Smooth muscle cell of the brain vasculature (primary cell): ENCODE measurements at places on chromosomes 5 and 9.

DNA sequence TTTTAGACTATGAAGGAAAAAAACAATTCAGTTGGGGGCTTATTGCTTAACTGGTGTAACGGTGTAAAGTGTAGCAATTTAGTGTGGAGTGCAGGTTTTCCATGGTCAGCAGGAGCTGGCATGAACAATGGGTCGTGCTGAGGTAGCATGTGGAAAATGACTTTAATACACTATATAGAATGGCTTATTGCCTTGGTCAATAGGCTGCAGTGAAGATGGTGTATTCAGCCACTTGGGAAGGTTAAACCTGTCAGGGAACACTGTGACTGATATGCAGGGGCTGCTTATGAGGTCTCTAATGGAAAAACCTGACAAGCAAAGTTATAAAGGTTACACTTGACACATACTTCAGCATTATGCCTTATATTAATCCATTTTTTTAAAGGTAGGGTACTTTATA, 764.7 kb upstream of the ARRDC3 start:
- DNase-seq: no peak

- no peak for DNase-seq
These were observed 37.8 kb upstream of the NPR3 start for GRCh38 chr5:32673272-32673671.

DNA sequence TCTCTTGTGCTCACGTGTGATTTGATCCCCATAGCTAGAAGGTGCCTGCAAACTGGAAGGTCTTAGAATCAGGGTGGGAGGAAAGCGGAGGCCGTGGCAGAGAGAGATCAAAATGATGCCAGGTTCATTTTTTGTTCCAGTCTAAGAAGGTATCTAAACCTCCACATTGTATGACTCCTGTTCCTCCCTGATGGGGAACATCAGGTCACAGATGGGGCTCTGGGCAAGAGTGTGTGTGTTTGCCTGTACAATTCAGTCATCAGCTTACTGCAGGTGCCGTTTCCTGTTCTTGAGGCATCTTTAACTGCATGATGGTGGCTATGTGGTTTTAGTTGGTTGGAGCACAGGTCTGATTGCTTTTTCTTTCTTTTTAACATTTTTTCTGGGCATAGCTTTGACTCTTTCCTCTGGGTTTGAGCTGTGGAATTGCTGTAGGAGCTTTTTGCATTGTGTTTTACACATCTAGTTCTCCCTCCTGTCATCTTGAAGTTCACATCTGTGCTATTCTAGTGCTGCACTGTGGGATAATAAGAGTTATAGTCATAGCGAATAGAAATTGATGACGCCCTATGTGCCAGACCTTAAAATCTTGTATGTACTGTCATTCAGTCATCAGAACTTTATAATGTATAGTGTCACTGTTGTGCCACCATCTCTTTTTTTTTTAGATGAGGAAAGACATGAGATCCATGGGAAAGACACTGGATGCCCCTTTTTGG, 30.8 kb downstream of the ARHGAP26 start:
- no peak for DNase-seq

DNA sequence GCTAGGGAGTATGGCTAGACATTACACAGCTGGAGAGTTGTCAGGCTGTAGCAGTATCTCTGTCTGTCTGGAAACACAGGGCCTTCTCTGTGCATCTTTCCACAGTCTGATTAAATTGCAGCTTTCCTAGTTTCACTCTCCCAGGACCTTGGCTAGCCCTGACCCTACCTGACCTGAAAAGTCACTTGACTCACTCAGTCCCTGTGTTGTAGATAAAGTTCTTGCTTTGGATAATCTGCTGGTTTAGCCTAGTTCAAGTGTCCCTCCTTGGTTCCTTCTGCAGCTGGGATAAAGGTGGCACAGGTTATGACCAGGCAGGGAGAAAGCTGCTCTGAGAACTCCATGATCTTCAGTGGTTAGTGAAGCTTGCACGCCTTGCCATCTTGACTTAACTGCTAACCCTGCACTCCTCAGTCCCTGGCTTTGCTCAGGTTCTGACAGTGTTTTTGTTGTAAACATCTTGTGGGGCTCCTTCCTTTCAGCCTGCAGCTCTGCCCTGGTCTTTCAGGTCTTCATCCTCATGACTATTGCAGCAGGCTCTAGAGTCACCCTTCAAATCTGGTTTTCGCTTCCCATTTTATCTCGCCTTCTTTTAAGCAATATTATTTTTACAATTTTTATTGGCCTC, 101.0 kb downstream of the PIP5K1B start:
- no peak for DNase-seq

GRCh38 chr5:54868511-54869483, 116.6 kb downstream of the ESM1 start:
- DNase-seq: no peak

- no peak for DNase-seq
These were observed 228.9 kb downstream of the CDK5RAP2 start for GRCh38 chr9:120351106-120351505.

- DNase-seq: no peak
These were observed 551.3 kb downstream of the TLE1 start for GRCh38 chr9:81137976-81138568.

DNA sequence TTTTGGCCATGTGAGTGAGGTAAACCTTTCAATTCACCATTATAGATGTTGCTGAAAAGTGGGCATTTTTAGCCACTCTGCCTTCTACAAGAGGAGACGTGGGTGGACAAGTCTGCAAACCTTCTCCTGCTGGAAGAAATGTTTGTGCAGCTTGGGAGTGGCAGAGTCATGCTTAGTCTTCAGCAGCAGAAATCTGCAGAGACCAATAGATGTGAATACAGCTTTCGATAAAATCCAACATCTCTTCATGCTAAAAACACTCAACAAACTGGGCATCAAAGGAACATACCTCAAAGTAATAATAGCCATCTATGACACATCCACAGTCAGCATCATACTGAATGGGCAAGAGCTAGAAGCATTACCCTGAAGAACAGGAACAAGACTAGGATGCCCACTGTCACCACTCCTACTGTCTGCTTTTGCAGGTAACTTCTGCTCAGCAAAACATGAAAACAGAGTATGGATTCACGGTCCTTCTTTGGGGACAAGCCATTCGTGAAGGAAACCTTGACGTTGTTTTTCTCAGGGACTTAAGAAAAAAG, 91.3 kb downstream of the RALGPS1 start:
- no peak for DNase-seq

DNA sequence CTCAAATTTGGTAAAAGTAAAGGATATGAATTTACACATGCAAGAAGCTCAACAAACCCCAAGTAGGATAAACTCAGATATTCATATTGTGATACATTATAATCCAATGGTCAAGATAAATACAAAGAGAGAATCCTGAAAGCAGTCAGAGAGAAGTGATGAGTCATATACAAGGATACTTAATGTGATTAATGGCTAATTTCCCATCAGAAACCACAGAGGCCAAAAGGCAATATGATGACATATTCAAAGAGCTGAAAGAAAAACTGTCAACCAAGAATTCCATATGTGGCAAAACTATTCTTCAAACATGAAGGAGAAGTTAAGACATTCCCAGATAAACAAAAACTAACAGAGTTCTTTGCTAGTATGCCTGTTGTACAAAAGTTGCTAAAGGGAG, 19.5 kb upstream of the IRF1 start:
- DNase-seq: no peak

- no peak for DNase-seq
These were observed 28.2 kb upstream of the FOXI1 start for GRCh38 chr5:170077526-170077925.

GRCh38 chr9:129567842-129568559, 52.9 kb downstream of the C9orf50 start:
- no peak for DNase-seq

- DNase-seq: peak; percentile 44
These were observed at the start of gene SEC24A for GRCh38 chr5:134648425-134649162. TSS of gene SEC24A (plus strand) at chr5:134648785. CDS start at chr5:134649077, 292 bp downstream.

DNA sequence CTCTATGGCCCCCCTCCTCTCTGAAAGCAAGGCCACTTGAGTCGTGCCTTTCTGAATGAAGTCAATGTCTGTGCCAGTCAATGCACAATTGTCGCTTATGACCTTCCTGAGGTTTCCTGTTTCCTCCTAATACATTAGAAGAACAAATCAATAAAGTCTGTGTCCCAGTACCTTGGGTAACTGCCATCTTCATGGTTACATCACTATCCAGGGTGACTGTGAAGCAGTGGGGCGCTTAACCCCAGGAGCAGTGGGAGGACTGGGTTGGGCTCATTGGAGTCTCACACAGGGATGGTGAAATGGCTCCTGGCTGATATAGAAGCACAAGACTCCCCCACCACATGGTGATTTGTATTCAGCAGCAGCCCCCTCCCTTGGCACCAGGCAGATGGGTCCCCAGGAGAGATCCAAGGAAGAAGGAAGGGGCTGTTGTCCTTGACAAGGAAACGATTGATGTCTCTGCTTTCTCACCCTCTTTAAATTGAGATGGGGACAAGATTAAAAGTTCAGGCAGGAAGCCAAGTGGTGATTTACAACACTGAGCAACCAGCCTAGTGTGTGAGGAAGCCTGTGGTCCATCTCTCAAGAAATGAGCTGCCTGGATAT, 261.9 kb upstream of the ZNF462 start:
- DNase-seq: no peak

DNA sequence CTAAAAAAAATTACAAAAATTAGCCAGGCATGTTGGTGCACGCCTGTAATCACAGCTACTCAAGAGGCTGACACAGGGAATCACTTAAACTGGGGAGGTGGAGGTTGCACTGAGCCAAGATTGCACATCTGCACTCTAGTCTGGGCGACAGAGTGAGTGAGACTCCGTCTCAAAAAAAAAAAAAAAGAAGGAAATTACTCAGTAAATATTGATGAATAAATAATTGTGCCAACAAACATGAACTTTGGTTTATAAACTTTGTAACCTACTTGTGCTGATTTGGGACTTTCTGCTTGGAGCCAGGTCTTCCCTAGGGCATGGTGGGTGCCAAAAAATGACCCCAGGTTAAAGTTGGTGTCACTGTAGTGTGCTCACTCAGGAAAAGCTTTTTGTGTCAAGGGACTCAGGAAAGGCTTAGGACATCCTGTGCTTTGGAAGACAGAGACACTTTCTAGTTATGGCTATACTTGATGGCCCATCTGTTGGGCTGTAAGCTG, 19.0 kb downstream of the ABLIM3 start:
- no peak for DNase-seq

DNA sequence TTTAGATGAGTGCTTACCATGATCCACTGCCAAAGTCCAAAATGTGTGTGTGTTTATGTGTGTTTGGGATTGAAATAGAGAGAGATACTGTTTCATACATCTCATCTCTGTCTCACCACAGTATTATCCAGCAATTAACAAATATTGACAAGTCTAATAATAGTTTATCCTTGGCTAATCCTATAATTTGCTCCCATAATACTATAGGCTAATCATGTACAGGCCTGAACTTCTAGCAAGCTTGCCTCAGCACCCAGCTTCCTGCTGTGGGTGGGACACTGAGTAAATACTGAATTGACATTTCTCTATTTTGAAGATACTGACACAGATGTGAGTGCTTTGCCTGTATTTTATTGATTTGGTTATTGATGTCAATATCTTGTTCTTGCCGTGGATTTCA, 35.3 kb upstream of the KCNV2 start:
- DNase-seq: no peak

DNA sequence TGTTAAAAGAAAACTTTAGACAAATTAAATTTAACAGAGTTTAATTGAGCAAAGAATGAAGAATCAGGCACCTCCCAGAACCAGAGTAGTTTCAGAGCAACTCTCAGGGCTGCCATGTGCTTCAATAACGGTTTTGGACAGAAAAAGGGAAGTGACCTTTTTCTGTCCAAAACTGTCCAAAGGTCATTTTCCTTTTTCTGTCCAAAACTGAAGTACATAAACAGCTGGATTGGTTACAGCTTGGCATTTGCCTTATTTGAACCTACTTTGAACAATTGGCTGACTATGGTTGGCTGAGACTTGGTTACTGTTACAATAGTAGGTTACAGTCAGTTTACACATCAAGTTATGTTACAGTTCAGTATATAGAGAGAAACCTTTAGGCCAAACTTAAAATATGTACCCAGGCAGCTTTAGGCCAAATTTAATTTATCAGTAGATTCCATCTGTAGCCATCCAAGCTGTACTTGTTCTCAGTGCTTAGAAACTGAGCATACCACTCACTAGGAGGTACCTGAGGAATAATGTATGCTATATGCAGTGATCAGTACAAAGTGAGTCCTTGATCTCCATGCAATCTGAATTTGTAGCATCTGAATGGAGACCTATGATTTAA, 44.0 kb downstream of the C9orf85 start:
- DNase-seq: no peak

DNA sequence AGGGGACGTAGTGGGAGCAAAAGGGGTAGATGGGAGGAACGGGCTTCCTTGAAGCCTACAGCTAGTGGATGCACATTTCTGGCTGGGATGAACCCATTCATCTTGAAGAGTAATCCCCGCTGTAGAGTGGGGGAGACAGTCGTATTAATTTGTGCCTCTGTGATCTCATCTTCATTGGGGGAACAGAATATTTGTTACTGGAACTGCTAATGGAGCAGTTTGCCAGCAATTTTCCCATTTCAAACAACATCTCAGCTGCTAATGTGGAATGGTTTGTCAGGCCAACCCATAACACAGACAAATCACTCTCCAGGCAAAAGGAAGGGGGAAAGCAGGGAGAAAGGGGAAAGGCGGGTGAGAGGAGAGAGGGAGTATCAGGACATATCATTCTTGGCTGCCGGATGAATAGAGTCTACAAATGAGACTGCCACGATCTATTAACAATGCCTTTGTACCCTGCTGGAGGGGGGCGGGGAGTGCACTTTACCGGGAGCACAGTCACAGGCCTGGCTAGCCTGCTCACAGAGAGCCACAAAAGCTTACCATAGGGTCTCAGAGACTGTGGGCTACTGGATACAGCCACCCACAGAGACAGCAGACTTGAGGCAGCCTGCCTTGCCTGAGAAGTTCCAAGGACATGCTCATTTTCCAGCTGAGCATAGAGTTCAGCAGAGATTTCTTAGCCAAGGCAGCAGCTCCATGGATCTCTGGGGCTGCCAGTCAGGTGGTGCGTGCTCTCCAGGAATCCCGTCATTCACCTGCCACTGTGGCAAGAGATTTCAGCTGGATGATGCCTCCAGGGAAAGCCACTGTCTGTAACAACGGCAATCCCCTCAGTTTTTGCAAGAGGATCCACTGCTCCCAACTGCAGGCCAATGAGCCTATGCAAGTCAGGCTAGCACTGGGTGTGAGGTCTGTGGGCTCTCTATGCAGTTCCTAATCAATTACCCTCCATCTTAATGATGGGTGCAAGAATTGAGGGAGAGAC, 217.7 kb upstream of the PANK3 start:
- no peak for DNase-seq

- no peak for DNase-seq
These were observed 1.1 kb upstream of the DCANP1 start for GRCh38 chr5:135448071-135448739.

DNA sequence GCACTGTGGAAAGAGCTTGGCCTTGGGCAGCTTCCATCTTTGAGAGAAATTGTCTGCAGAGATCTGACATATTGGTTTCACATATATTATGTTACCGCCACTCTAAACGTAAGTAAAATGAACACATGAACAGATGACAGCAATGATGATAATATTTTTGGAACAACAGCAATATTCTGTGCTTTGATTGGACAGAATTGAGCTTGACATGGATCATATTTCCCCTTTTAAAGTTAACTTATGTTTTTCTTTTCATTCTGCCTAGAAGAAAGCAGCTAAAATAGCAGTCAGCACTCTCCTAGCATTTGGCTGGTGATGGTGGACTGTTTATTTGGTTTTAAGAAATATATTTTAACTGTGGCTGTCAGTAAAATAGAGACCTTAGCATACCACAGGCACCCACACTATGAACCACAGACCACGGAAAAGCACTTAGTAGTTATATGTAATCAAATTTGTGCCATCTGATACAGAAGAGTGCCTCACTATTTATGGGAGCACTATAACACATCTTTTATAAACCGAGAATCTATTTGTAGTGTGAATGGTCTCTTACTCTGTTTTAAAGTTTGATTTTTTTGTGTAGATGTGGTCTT, 1.8 kb upstream of the CFAP95 start:
- DNase-seq: no peak
